ENCODE measurements at places on chromosomes 7 and 10. TPM values are rescaled to one million over a fixed set of nuclear protein-coding genes. Genes with fewer than 3 reads are reported as not detected.

- no peak for DNase-seq
Measured at GRCh38 chr7:95141755-95142154, 182.6 kb downstream of the PON1 start.

GRCh38 chr7:131010717-131011431, 276.9 kb upstream of the KLF14 start:
- DNase-seq = no peak

DNA sequence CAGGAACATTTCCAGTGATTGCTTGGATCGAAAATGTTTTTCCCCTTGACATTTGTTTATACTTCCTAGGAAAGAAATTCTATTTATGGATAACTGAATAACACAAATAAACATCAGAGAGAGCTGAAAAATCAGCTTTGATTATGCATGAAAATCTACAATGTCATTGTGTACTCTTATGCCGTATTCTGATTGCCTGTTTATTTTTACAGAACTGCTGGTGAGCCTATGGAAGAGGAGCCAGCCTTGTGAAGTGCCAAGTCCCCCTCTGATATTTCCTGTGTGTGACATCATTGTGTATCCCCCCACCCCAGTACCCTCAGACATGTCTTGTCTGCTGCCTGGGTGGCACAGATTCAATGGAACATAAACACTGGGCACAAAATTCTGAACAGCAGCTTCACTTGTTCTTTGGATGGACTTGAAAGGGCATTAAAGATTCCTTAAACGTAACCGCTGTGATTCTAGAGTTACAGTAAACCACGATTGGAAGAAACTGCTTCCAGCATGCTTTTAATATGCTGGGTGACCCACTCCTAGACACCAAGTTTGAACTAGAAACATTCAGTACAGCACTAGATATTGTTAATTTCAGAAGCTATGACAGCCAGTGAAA, 121.5 kb downstream of the TWIST1 start:
- DNase-seq = no peak

- peak; percentile 64 for DNase-seq
Measured at GRCh38 chr10:60099998-60100747, 193.8 kb upstream of the CCDC6 start.

DNA sequence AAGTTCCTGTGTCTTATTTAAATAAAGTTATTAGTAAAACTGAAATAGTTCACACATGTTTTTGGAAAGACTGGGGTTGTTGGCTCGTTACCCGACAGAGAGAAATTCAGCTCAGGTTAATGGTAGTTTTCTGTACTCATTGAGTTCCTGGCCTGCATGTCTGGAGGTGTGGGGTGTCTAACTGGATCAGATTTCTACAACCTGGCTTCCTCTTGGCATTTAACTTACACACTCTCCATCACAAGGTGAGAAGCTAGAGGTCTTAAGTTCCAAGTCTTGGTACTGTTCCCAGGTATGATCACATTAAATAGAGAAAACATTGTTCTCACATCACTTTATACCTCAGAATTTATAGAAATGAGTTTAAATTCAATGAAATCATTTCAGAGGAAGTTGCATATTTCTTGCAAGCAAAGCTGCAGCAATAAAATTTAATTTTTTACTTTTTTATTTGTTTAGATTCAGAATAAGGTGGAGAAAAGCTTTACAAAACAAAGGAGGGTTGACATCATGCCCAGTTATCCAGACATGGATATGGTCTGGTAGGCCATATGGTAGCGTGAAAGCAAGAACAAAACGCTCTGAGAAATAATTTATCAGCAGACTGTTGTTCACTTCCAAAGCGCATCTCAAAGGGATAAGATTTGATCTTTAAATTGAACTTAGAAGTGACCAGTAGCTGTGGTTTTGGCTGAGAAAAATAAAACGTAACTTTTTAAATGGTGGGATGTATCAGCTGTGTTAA, 120.6 kb downstream of the GLCCI1 start:
- no peak for DNase-seq

- no peak for DNase-seq
Measured at GRCh38 chr10:28171468-28172222, 131.2 kb downstream of the MPP7 start.

GRCh38 chr10:88991161-88991898, 732 bp downstream of the FAS start:
- DNase-seq = peak; percentile 45

DNA sequence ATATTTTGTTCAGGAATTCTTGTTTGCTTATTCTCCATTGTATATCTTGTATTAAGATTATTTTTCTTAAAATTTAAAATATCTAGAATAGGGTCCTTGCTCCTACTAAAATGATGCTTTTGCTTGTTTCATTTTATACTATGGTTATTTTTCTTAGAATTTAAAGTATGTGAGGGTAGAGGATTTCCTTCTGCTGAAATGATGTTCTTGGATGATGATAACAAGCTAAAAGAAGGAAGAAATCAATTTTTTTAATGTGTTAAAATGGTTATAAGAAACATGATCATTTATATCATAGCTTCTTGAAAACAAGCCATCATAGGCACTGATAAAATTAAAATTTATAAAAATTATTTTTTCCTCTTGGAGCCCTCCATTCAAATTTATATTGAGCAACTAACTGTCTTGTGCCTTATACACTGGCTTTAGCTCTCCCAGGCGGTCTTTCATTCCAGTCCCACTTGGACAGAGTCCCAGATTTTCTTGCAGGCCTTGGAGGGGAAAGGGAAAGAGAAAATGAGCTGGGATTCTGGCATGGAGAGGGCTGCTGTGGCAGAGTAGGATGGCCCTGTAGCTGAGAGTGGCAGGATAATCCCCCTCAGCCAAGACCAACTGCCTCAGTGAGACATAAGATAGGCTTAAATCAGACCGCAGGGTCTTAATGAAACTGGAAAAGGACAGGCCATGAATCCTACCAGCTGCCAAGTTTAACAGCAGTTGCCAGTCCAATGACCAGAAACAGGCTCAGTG, 60.2 kb downstream of the DNAJB9 start:
- DNase-seq = no peak

DNA sequence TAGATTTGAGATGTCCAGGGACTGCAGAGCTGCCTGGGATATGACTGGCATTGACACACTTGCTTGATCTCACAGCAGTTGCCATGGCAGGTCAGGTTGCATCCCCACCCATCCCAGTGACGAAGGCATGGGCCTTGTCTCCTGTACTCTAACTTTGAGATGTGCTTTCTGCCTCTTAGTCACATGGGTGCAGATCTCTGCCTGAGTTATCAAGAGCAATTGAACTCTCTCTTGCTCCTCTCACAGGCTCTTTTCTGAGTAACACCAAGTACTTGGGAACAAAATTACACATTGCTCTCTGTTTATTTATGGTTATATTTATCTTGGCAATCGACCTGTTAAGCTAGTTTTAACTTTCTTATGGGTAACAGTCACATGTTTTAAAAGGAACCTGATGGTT, 237.3 kb downstream of the NSUN6 start:
- DNase-seq = no peak

DNA sequence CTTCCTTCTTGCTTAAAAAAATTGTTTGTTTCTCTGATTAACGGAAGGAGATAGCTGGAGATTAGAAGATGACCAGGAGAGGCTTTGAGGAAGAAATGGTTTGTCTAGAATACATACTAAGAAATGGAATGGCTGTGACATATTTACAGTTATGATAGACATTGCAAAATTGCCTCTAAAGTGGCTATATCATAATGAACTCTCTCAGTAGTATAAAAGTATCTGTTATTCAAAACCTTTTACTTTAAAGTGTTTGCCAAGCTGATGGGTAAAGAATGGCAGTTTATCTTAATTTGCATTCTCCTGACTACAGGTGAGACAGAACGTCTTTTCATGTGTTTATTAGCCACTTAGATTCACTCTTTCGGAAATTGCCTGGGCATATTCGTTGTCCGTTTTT, 28.7 kb downstream of the LRGUK start:
- DNase-seq = no peak

DNA sequence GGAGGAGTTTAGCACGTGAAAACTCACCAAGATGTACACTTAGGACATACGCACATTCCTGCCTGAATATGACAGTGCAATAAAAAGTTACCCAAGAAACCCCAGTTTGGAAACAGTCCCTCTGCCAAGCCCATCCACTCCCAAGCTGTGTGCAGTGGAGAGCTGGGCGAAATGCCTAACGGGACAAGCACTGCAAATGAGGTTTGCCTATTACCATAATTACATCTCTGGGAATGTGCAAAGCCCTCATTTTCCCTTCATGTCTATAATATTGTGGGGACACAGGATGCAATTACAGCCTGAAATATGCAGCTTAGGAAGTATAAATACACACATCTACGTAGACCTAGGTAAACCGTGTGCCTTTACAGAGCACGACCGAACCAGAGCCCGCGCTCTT, 117.5 kb downstream of the PLXNA4 start:
- no peak for DNase-seq

DNA sequence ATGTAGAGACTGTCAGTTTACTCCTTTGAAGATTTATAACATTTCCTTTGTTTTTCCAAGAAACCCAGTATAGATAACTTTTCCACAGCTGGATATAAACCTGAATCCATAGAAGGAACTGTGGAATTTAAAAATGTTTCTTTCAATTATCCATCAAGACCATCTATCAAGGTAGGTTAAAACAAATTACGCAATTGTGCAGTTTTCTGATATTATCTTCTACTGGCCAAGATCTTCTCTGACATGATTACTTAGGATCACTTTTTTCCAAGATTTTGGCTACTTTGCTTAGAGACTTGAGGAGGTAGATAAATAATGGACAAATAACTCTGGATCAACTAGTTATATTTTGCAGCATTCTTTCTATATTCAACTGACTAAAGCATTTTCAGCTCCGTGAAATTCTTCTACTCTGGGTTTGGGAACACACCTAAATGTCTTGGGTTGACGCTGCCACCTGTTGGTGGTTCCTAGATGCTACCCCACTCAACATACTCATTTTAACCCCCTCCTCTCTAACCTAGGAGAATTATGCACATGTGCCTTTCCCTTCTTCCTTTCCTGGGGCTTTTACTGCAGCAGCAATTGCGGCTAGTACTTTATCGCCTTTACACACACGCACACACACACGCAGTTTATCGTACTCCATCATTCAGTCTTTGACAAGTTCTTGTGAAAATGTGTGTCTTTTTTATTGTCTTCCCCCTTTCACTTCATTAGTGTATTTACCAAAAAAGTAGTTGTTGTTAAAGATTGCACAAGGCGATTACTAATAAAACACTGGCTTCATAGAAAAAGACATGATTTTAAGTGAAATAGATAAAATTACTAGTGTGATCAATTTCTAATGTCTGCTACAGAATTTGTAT, 32.7 kb downstream of the ABCB5 start:
- peak; percentile 44 for DNase-seq

The SPDYE2 gene
- polyA plus RNA-seq = not detected

The APBB1IP gene
- 7.5 TPM for polyA plus RNA-seq

The CLDN3 gene
- 2.6 TPM for polyA plus RNA-seq

The CPA2 gene
- polyA plus RNA-seq = not detected

The DKK1 gene
- polyA plus RNA-seq = 117 TPM

All from A549 (cell line).